ENCODE measurements at places on chromosomes 7 and 10.

DNA sequence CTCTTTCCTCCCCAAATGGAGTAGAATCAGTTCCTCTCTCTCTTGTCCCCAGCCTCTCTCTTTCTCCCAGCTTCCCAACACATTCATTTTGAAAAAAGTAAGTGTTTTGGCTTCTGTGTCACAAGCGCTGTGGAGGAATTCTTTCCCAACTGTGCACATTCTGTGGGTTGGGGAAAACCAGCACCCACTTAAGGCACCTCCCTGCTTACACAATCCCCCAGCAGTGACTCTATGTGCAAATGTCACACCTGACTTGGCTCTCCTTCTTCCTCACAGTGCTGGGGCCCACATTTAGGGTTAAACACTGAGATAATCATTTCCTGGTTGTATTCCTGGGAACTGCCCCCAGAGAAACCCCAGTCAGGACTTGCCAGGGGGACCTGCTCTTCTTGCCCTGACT, 358.1 kb upstream of the ZNF32 start:
- DNase-seq, result no peak

DNA sequence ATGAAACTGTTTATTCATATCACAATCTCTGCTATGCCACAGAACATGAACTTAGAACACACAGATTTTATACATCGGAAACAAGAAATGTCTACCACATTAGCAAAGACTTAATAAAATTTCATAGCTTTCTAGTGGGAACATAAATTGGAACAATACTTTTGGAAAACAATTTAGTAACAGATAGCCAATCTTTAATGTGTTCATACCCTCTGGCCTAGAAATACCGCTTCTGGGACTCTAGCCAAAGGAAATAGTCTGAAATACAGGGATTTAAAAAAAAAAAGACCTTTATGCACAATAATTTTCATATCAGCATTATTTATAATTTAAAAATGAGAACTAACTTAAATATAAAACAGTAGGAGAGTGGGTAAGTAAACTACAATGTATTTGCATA, 168.5 kb downstream of the PLXNA4 start:
- DNase-seq, result no peak

GRCh38 chr10:42932116-42932515, 144.8 kb upstream of the RET start:
- DNase-seq, result no peak

DNA sequence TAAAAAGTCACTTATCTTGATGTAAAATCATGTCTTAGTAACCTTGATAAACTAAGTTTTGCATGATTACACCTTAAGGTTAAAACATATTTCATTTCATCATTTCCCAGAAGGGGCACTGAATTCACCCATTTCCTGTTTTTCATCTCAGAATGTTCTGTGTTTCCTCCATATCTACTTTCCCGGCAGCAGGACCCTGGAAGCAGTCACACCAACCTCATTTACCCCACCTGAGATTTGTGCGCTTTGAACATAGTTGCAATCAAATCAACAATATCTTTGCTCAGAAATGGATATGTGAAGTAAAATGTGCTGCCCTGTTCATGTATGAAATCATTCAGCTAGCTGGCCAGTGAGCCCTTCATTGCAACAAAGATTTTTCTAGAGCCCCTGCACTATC, 46.8 kb downstream of the IKZF1 start:
- DNase-seq, result no peak

DNA sequence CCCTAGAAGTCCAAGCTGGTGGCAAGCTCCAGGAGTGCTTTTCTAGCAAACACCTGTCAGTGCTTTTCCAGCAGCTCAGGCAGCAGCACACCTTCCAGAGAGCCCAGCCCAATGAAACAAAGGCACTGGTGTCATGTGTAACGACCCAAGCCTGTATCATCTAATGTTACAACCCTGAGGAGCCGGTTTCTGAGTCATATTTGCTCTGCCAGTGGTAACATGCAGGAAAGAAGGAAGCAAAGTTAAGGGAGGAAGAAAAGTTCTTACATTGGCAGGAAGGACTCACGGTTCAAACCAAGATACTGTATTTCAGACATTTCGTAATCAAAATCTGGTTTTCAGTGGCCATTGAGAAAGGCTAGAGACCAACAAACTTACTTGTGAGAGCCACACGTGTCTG, at the start of gene ANKRD22:
TSS of gene ANKRD22 (minus strand) at position 139 of the 400 bp plus-strand sequence. CDS start 237 bp downstream, outside the sequence.
- peak; percentile 34 for DNase-seq

DNA sequence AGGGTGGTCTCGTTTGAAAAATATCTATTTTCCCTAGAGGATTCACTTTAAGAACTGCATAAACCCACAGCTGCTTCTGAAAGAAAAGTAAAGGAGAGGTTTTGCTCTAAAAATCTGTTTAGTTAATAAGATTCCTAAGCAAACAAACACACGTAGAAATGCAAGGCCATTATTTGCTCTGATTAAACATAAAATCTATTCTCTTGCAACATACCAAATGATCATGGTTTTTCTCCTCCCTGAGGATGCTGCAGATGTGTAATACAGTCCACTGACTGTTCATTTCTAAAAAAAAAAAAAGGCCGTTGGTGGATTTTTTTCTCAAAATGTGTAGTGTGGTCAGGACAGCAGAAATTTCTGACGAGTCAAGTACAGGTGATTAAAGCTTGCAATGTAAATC, 98.6 kb downstream of the BUB3 start:
- DNase-seq, result no peak

DNA sequence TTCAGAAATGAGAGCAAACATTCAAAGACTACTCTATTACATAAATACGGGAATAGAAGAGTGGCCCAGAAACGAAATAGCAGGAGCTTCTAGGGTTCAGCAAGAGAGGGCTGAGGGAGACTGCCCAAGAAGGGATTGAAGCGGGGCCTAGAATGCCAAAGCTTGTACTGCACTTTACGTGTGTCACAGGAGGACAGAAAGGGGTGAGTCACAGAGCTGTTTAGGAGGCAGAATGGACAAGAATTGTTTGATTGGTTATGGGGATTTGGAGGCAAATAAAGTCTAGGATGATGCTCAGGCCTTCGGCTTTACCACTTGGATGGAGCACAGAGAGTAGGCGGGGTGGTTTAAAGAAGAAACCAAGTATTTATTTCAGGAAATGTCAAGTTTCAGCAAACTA, 11.3 kb upstream of the FXYD4 start:
- DNase-seq, result no peak

GRCh38 chr10:73850863-73851461, 23.4 kb downstream of the CAMK2G start:
- DNase-seq, result no peak

GRCh38 chr10:81866753-81867152, 8.2 kb upstream of the NRG3 start:
- DNase-seq, result no peak

DNA sequence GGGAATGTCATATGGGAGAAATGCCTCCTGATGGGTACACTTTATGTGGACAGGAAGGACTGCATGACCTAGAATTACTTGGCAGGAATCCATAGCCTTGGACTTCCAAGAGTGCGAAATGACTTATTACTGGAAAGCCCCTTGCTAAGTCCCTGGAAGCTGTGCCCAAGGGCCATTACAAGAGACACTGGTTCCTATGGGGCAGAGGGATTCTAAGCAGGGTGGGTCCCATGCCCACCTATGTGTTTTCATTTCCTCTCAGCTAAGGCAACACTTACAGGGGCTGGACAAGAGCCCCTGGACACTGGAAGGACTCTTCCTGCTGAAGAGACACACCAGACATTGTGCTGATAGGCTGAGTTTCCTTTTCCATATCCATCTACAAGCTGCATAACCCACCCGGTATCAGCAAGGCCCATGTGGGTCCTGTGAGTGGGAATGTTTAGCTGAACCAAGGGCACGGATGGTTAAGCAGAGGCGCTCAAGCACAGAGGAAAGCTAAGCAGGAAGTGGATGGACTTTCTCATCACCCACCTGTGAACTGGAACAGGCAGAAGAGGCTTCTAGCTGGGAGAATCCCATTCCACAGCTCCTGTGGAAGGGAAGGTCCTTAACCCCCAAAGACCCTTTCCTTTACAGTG, 56.2 kb downstream of the XPNPEP1 start:
- DNase-seq, result no peak

DNA sequence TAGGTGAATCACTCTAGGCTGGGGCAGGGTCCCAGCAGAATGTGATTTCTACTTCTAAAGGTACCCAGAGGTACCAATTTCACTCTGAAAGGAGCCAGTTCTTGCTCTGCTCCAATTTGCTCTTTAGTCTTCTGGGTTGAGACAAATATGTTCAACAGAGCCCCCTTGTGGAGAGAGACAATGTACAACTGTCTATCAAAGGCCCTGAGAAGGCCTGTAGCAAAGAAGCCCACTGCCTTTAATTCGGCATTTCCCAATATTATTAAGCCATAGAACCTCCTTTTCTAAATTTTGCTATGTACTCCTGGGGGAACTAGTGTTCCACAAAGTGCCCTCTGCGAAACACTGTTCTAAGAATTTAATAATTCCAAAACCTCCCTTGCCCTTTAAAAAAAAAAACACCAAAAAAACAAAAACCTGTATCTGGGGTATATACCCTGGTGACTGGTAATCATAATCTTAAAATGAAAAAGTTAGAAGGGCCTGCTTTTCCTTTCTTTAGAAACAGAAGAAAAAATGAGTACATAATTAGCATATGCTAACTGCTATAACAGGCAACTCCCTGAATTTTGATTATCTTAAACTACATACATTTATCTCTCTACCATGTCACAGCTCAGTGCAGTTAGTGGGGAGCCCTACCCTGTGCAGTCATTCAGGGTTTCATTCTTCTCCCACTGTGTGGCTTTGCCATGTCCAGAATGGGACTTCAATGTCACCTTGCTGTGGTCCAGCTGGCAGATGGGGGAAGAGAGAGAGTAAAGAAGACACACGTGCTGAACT, 160.9 kb upstream of the BMPER start:
- DNase-seq, result no peak

- no peak for DNase-seq
Measured at GRCh38 chr10:112834751-112835181, 115.3 kb upstream of the TCF7L2 start.

GRCh38 chr10:27383595-27384542, 120.2 kb upstream of the RAB18 start:
- DNase-seq, result no peak

DNA sequence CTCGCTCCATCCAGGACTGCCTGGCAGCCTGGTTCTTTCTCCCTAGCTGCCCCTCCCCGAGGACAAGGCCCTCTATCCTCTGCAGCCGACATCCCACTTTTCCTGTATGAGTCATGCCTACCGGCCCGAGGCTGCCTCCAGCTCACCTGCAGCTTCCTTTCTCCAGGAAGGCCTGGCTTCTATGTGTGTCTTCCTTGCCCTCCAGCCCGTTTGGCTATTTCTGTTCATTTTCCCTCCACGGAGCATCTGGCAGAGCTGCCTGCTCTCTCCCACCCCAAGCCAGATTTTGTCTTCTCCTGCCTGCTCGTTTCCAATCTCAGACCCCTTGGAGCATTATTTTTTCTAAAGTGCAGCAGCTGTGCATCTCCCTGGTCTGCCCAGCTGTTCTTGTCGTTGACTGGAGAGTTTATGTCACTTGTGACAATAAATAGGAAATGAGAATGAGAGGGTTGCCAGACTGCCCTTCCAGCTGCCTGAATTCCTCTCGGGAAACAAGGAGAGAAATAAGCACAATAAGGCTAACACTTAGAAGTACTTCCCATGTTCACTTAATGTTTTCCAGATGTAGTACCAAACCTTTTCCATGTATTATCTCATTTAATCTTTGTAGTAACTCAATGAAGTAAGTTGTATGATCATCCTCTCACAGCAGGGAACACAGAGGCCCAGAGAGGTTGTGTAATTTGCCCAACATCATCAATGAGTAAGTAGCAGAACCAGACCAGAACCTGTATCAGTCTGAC, 19.7 kb downstream of the UBTD1 start:
- no peak for DNase-seq

DNA sequence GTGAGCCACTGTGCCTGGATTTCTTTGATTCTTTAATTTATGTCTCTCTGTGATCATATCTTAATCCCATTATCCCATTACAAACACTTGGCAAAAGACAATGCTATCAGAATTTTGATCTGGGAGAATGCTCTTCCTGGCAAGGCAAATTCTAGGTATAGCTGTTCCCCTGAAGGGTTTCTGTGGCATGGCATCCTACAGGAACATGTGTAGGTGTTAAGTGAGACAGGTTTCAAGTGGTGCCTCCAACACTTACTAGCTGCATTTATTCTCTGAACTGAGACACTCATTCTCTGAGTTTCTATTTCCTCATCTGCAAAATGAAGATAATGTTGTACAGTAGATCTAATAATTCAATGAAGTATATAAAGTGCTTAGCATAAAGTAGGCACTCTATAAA, 87.1 kb upstream of the CTTNBP2 start:
- no peak for DNase-seq

- peak; percentile 36 for DNase-seq
Measured at GRCh38 chr7:137753948-137754851, 92.6 kb downstream of the DGKI start.

GRCh38 chr10:78752708-78753107, 316.1 kb upstream of the ZMIZ1 start:
- no peak for DNase-seq

All from pons (tissue), 1 donor.